ENCODE measurements at places on chromosomes 5 and 9.

- ATAC-seq = no peak
These were observed 6.9 kb downstream of the DNAI1 start for GRCh38 chr9:34465468-34465867.

- ATAC-seq = peak; percentile 83
These were observed 105.0 kb downstream of the ANKRD55 start for GRCh38 chr5:56128113-56128512.

DNA sequence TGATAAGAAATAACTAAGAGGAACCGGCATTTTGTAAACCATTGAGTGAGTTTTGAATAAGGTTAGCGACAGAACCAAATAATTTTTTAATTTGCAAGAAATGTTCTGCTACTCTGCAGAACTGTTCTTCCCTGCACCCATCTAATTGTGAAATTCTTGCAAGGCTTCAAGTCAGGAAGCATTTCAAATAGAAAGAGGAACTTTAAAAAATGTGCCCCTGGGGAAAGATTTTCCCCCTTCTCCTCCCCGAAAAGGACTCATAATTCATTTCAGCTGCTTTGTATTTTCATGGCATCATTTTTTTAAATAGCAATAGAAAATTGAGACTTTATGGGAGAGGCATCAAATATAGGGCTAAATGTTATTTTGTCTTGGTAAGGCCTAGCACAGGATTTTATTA is 180.9 kb upstream of the ANKRD55 start:
- ATAC-seq = no peak

GRCh38 chr9:27442464-27442863 is 81.6 kb upstream of the IFNK start:
- ATAC-seq = no peak

DNA sequence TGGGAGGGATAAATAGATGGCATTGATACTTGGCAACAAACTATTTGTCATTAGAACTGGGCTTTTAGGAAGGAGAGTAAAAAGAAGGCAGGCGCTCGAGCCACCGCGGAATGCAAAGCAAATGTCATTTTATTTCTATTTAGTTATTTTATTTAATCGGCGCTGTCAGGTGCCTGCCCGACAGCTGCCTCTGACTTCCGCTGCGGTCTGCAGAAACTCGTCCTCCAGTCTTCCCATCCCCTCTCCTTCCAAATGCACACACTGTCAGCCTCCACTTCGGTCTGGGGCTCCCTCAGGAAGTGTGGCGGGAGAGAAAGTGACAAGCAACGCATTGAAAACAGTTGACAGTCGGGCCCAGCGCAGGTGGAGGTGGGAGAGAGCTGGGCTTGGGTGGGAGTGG is 29.3 kb downstream of the ASS1 start:
- no peak for ATAC-seq

DNA sequence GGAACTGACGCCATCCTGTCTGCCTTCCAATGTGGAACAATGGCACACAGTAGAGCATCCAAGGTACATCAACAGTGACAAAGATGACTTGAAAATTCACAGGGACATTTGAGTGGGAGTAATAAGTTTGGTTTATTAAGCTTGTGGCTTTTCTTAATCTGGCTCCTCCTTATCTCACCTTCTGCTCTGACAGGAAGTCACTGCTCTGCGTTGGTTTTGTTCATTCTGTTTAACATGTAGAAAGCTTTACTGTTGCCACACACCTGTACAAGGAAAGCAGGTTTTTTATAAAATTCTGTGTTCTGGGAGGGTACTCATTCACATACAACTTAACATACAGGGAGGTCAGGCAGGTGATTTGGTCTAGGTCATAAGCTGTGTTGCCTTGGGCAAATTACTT is 1.6 kb upstream of the GZMK start:
- no peak for ATAC-seq

DNA sequence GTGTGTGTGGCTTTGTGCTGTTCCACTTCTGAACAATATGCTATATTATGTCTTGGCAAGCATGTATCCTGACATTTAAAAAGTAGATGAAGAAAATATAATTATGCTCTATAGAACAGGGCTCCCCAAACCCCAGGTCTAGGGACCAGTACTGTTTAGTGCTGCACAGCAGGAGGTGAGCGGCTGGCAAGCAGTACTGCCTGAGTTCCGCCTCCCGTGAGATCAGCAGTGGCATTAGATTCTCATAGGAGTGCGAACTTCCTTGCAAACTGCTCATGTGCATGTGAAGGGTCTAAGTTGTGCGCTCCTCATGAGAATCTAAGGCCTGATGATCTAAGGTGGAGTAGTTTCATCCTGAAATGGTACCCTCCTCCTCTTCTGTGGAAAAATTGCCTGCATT is 979.1 kb upstream of the CTNND2 start:
- ATAC-seq = no peak

GRCh38 chr5:157582731-157583620 is 7.4 kb upstream of the ADAM19 start:
- peak; percentile 93 for ATAC-seq

- ATAC-seq = no peak
These were observed 2.2 kb upstream of the DTWD2 start for GRCh38 chr5:118990582-118990981.

GRCh38 chr9:121198512-121199042 is 3.1 kb downstream of the RAB14 start:
- no peak for ATAC-seq

DNA sequence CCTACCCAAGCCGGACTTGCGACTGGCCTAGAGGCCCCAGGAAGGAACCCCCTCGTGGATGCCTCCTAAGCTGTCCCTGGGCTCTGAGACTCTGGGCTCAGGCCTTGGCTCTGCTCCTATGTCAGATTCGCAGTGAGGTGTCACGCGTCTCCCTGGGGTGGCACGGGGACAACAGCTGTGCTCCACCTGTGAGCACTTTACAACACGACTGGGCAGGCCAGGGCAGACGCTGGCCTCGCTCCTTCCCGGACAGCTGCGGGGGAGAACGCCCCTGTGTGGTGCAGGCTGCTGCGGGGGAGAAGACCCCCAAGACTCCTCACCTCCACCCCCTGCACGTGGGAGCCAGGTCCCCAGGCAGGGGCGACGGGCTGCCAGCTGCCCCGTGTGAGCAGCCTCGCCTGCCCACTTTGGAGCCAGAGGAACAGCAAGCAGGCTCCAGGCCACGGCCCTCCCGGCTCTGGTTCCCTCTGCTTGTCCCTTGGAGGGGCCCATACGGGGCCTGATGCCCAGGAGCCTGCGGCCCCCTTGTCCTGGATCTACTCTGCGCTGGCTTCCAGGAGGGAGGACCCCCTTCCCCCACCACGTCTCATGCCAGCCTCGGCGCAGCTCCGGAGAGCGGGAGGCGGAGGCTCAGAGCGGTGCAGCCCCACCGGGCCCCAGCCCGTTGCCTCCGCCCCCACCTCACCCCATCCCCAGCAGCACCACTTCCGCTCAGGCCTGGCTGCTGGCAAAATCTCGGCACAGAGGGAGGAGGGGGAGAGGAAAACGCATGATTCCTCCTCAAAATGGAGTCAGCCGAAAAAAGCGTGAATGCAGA is 36.0 kb downstream of the SARDH start:
- ATAC-seq = peak; percentile 91

- no peak for ATAC-seq
These were observed 417 bp downstream of the GABBR2 start for GRCh38 chr9:98708103-98708932.

- no peak for ATAC-seq
These were observed 331.2 kb upstream of the DAB2 start for GRCh38 chr5:39755986-39756385.

DNA sequence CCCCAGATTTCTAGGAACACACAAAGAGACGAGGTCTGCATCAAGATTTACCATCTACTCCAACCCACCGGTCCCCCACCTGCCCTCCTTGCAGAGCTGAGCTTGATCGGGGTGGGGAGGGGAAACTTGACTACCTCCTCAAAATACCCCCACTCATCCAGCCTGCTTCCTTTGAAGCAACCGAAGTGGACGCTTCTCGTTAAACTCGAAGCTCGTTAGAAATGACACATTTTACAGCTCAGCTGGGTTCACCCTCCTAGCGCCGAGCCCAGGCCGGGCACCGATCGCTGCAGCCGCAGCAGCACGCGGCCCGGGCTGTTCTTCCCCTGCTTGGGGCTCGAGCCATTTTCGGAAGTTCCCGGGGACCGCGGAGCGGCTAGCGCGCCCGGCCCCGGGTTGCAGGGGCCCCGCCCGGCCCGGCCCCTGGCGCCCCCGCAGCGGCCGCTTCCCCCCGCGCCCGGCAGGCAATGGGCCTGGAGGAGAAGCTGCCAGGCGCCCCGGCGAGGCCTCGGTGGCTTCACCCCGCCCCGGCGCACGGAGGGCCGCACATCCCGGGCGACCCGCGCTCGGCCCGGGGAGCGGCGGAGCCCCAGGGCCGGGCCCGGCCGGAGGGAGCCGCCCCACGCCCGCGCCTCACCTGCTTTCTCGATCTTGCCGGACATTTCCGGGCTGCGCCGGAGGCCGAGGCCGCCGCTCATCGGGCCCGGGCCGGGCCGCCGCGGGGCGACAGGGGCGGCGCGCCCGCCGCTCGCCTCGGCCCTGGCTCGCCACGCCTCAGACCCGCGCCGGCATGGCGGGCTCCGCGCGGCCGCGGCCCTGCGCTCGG is 530 bp downstream of the RAPGEF1 start:
- peak; percentile 36 for ATAC-seq

DNA sequence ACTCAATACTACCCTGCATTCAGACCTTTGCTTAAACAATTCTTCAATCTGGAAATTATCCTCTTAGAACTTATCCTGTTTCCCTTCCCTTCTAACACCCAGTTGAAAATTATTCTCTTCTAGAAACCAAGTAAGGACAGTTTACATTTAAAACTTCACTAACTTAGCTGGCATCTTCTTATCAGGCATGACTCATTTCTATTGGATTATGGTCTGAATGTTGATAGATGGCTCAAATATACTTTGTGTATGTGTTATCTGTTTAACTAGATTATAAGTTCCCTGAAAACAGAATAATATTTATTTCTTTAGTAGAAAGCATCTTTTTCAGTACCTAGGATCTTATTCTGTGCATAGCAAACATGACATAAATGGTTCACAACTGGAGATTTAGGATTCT is 161.9 kb downstream of the PPP2R2B start:
- no peak for ATAC-seq

- ATAC-seq = no peak
These were observed 358.9 kb upstream of the RFX3 start for GRCh38 chr9:3884736-3885135.

- ATAC-seq = peak; percentile 94
These were observed 56.8 kb downstream of the FEM1C start for GRCh38 chr5:115487756-115488155.

- no peak for ATAC-seq
These were observed 112.4 kb upstream of the CTSL start for GRCh38 chr9:87613265-87614111.

DNA sequence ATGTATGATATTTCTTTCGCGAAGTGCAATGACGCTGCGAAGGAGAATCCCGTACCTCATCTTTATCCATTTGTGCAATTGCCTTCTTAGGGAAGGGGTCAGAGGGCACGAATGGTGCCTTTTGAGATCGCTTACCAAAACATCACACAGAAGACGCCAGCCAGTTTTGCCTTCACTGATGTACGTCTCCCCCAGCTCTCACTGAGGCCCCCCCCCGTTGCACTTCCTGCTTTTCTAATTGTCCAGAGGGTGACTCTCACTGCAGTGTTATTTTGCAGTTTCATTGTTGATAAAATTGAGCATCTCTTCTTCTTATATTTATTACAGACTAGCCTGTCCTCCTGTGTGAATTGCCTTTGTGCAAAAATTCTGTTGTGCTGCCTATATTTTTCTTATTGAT is 39.0 kb upstream of the CACNA1B start:
- ATAC-seq = no peak

- ATAC-seq = peak; percentile 78
These were observed 172.2 kb downstream of the CCDC192 start for GRCh38 chr5:127875235-127876021.

- no peak for ATAC-seq
These were observed 22.7 kb upstream of the SMIM23 start for GRCh38 chr5:171762903-171763302.

- no peak for ATAC-seq
These were observed 62.6 kb downstream of the SEMA5A start for GRCh38 chr5:9483243-9483642.

DNA sequence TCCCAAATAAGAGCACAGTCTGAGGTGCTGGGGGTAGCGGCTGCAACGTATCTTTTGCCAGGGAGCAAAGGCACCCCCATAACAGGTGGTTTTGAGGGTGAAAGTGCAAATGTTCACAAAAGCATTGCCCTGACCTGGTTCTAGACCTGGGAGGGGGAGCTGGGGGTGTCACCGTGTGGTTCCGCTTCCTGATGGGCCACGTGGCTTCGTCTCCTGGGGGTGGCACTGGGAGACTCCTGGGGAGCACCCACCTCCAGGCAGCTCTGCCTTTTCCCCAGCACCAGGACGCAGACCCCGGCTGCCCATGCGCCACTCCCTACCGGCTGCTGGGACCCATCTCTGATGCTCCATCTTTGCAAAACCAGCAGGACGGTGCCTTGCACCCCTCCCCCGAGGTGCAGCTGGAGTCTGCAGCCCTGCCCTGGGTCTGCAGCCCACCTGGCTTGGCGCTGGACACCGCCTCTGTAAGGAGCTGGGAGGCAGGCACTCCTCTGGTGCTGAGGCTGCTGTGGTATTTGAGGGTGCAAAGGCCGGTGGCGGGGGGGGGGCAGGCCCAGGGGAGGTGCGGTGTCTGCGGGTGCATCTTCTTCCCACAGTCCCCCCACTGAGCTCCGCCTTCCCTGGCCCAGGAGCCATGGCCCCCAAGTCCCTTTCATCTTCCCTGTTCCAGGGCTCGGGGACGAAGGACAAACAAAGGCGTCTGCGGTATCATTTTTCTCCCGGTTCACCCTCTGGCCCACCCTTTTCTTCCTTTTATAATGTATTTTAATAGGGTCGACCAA is 29.8 kb upstream of the RXRA start:
- no peak for ATAC-seq

DNA sequence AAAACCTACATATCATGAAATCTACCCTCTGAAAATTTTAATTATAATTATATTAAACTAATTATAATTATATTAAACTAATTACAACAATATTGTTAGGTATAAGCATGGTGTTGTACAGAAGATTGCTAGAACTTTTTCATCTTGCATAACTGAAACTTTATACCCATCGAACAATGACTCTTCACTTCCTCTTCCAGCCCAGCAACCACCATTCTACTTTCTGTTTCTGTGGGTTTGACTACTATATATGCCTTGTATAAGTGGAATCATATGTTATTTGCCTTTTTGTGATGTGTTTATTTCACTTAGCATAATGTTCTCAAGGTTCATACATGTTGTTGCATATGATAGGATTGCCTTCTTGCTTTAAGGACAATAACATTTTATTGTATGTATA is 274.2 kb upstream of the CCNH start:
- ATAC-seq = peak; percentile 37

- ATAC-seq = no peak
These were observed 17.7 kb downstream of the NINJ1 start for GRCh38 chr9:93116072-93116961.

DNA sequence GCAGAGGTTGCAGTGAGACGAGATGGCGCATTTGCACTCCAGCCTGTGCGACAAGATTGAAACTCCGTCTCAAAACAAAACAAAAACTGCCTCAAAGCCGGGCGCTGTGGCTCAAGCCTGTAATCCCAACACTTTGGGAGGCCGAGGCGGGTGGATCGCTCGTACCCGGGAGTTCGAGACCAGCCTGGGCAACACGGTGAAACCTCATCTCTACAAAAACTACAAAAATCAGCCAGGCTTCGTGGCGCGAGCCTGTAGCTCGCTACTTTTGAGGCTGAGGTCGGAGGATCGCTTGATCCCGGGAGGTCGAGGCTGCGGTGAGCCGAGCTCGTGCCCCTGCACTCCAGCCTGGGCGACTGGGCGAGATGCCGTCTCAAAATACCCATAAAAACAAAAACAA is 988 bp downstream of the GFM2 start:
- no peak for ATAC-seq
